ENCODE measurements at places on chromosomes 3 and 15.

DNA sequence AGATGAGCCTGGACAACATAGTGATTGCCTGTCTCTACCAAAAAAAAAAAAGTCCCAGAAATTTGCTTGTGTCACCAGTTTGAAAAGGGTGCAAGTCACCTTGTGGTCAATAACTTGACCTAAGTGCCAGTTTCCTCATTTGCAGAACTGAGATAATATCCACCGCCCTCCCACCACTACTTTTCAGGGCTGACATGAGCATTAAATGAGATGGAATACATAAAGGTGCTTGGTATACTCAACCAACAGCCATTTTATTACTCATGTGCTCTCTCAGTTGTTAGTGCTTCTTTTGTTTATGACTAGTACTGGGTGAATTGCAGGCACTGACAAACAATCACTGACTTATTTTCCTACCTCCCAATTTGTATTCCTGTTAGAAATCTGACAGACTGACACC is 340.5 kb upstream of the SATB1 start:
- no peak for DNase-seq

DNA sequence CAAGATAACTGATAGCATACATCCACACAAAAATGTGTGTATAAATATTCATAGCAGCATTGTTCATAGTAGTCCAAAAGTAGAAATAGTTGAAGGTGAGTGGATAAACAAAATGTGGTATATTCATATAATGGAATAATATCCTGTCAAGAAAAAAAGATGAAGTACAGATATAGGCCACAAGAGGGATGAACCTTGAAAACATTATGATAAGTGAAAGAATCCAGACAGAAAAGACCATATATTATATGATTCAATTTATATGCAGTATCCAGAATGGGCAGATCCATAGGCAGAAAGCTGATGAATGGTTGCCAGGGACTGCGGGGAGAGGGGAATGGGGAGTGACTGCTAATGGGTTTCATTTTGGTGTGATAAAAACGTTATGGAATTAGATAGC is 54.3 kb upstream of the TNIK start:
- DNase-seq: no peak

GRCh38 chr15:99909592-99910295 is 176.5 kb upstream of the LYSMD4 start:
- DNase-seq: no peak

- no peak for DNase-seq
Observed at GRCh38 chr3:148372206-148372875, 325.4 kb upstream of the AGTR1 start.

DNA sequence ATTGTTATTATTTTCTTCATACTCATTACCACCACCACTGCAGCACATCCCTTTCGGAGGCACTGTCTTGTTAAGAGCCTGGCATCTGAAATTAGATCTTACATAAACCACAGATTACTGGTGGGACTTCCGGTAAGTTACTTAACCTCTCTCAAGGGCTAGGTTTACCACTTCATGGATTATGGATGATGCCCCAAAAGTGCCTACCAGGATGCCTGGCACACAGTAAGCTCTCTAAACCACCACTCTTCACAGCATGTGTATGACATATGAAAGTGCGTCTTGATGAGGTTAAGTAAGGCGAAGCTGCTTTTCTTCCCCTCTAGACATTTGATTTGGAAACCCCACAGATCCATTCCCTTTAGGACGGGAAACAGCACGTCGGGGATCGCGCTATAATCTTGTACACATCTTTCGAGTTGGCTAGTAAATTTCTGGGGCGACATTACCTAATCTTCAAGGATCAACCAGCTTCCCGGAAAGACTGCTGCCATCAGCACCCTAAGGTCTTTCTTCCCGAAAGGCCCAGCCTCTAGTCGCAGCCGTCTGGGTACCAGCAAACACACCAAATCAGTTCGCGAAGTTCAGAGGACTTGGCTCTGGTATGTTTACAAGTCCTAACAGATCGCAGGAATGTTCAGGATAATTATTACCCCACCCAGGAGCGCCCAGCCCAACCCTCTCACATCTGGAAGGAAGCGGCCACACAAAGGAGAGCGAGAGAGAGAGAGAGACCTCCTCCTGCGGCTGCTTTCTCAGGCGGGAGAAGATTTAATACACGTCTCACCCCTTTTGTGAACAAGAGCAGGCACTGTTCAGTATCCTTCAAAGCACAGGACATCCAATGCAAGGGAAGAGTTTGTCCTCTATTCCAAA is 155.1 kb upstream of the FRMD4B start:
- no peak for DNase-seq

- DNase-seq: no peak
Observed at GRCh38 chr3:71901645-71902044, 116.7 kb upstream of the PROK2 start.

GRCh38 chr3:18572809-18573208 is 147.7 kb upstream of the SATB1 start:
- DNase-seq: no peak

- no peak for DNase-seq
Observed at GRCh38 chr15:45603881-45604280, 16.7 kb downstream of the BLOC1S6 start.

DNA sequence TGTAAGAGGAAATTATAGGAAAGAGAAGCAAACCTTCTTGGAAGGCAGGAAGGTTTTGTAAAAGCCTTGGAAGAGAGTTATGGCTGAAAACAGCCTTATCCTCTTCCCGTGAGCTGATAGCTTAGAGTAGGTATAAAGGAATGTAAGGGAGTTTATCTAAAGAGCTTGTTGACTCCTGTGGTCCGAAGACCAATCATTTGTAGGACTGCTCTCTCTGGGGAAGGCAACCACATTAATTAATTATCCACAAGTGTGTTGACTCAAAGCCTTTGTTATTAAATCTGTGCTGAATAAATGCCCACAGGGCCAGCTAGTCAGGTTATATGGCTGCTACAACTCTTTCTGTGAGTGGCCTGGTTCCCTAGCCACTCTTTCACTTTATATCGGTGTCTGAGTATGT is 452.1 kb upstream of the RASGRP1 start:
- DNase-seq: no peak

- DNase-seq: no peak
Observed at GRCh38 chr3:185210621-185211142, 43.2 kb downstream of the EHHADH start.

GRCh38 chr3:150168698-150169097 is 198.0 kb upstream of the PFN2 start:
- no peak for DNase-seq

DNA sequence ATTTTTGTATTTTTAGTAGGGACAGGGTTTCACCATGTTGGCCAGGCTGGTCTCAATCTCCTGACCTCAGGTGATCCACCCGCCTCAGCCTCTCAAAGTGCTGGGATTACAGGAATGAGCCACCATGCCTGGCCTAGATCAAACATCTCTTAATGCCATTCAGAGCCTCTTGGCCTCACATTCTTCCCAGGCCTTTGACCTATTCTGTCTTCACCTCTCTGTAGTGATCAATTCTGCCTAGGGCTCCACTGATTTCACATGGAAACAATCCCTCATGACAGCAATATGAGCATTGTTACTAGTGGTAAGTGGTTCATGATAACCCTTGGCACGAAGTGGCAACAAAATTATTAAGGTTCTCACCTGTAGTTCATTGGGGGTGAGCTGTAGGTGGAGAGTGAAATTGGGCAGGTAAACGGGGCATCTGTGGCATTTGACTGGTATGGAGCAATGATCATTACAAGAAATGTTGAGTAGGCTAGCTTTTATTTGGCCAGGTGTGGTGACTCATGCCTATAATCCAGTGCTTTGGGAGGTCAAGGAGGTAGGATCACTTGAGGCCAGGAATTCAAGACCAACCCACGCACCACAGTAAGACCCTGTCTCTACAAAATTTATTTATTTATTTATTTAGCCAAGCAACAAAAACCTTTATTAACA is 4.8 kb upstream of the ARPIN start:
- no peak for DNase-seq

DNA sequence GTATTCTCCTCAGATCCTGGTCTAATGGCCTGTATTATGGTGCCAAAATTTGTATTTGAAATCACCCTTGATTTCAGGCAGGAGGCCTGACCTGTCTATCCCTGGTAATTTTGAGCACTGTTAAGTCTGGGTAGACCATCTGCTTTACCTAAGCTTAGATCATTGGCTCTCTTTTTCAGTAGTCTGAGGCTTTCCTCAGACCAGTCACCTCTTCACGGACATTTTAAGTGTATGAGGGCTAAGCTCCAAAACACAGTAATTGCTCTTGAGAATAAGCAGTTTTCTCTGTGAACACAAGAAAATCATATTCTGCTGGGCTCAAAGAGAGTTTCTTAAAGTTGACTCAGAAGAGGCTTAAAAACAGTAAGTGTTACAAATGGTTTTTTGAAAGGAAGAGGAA is 92.0 kb upstream of the SAMMSON start:
- no peak for DNase-seq

- DNase-seq: peak; percentile 43
Observed at GRCh38 chr15:65862682-65863081, 6.6 kb upstream of the RAB11A start.

- DNase-seq: no peak
Observed at GRCh38 chr3:156632601-156633000, 41.8 kb upstream of the TIPARP start.

DNA sequence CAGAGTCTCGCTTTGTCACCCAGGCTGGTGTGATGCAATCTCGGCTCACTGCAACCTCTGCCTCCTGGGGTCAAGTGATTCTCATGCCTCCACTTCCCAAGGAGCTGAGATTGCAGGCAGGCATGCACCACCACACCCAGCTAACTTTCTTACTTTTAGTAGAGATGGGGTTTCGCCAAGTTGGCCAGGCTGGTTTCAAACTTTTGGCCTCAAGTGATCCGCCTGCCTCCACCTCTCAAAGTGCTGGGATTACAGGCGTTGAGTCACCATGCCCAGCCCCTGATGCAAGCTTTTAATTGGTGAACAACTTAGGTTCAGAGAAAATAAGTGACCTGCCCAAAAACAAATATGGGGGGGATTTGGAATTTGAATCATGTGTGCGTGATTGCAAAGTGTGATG is 246.2 kb downstream of the LRTM1 start:
- DNase-seq: no peak

DNA sequence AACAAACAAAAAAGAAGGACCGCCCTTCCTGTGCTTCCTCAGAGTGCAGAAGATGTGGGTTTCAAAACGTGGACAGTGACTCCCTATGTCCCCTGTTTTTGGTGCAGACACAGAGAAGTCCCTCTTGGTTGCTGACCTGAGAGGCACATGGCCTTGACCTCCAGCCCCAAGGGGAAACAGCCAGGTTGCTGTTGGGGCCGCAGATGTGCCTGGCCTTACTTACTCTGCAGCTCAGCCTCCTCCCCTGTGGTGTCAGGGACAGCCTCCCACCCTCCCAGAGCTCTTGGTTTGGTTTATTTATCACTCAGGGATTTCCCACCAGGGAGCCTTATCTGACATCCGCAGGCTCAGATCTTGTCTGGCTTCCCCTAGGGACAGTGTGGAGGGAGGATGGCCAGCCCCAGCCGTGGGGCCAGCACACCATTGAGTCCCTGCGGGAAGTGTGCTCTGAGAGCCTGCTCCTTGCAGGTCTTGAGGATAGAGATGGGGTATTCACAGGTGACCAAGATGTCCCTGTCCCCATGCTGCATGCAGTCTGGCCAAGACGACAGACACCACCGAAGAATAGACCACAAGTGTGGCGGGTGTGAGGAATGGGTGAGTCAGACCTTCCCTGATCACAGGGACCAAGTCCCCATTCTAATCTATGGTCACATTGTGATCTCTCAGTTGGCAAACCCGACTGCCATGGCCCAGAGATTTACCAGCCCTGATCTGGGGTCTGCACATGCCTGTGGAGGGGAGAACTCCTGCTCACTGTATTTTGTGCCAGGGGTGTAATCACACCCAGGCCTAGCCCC is 134.3 kb upstream of the ABHD17C start:
- no peak for DNase-seq

- no peak for DNase-seq
Observed at GRCh38 chr3:25531971-25532370, 103.9 kb downstream of the RARB start.

GRCh38 chr3:29236146-29236840 is 44.6 kb upstream of the RBMS3 start:
- no peak for DNase-seq

DNA sequence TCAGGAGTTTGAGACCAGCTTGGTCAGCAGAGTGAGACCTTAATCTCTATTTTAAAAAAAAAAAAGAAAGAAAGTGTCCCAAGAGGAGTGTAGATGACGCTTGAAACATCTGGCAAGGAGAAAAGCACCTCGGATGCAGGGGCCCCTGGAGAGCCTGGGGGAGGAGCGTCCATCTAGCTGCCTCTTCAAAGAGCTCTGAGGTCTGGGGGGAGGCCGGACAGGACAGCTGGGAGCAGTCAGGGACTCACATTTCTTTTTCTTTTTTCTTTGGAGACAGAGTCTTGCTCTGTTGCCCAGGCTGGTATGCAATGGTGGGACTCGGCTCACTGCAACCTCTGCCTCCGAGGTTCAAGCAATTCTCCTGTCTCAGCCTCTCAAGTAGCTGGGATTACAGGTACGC is 3.3 kb upstream of the IDH2 start:
- no peak for DNase-seq

DNA sequence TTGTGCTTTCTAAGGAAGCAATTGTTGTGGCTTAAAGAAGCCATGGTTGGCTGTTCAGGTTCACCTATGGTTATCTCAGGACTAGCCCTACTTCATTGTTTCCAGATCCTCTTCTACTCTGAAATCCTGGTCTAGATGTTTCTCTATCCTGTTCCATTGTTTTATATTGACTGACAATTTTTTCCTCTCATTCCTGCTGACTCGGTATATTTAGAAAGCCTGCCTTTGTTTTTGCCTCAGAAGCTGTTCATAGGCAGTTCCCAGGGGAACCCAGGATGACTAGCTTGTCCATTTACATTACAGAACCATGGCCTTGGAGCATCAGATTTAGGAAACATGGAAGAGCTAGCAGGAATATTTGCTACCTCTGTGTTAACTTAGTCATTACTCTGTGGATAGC is 64.0 kb downstream of the SLC9C1 start:
- DNase-seq: no peak

DNA sequence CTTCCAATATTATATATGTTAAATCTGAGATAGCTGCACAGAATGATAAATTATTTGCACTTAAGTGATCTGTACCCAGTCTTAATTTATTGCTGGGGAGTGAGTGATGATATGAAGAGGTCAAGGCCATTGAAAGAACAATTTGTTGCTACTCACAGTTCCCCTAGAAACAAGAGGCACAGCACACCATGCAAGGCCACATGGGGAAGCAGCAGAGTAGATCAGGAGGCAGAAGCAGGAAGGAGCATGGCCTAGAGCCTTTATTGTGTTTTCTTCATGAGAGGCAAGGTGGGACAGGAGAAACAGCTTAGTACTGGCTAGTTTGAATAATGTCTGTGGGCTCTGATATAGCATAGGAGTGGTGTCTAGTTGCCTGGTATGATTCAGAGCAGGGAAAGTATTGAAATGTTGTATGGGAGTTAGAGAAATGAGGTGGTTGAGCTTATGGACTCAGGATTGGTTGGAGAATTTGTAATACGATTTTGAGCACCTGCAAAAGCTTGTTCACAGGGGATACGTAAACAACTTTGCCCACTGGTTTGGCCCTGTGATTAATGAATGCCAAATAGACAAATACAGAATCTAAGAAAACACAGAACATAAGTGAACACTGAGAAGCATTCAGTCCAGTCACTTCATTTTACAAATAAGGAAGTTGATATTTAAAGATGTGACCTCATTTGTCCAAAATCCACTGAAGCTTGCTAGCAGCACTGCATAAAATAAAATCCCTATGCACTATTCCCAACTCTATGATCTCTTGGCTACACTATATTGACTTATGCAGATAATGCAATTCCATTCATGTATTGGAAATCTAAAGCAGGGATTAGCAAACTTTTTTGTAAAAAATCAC is 71.7 kb downstream of the TMCO5A start:
- no peak for DNase-seq

GRCh38 chr15:80730926-80731325 is 35.8 kb downstream of the ABHD17C start:
- no peak for DNase-seq

- DNase-seq: no peak
Observed at GRCh38 chr3:58724336-58724735, 57.8 kb upstream of the FAM3D start.
